ENCODE measurements at places on chromosomes 7 and 10.

DNA sequence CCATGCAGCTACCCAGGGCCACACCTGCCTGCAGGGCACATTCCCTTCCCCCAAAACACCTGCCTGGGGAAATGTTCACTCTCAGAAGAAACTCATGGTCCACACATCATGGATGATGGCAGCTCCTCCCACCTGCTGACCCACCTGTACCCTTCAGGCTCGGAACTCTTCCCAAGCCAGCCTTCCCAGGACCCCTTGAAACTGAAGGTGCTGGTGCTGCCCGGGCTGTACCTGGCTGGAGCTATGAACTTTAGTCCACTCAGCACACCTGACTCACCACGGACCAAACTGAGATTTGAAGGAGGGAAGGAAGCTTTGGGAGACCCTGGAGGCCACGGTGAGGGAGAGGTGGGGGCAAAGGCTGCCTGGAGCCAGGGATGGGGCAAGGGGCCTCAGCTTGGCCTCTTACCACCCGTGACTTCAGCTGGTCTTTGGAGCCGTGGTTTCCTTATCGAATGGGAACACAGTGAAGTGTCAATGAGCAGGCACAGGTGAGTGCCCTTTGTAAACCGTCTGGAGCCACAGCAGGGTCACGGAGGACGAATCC is 30.1 kb upstream of the INPP5A start:
- DNase-seq = no peak

GRCh38 chr7:119684763-119685162 is 588.2 kb upstream of the KCND2 start:
- no peak for DNase-seq

- DNase-seq = no peak
These were observed 270.7 kb downstream of the ABCA13 start for GRCh38 chr7:48441848-48442492.

DNA sequence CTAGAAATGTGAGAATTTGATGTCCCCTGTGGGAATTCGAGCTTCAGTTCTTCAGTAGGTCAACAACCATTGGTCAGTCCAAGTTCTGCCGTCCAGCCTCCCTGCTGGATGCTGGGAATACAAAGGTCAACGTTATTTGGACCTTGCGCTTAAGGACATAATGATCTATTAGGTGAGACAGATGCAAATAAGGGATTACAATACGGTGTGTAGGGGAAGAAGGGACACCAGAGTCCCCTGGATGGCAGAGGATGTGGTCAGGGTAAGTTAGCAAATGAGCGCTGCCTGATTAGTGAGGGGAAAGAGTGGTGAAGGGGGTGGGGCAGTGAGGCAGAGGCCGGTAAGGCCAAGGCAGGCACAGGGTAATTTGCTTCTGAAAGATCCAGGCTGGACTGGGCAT is 16.2 kb downstream of the CCNY start:
- no peak for DNase-seq

All from renal pelvis (tissue), 12 donors.